ENCODE measurements at places on chromosomes 16 and 17.

DNA sequence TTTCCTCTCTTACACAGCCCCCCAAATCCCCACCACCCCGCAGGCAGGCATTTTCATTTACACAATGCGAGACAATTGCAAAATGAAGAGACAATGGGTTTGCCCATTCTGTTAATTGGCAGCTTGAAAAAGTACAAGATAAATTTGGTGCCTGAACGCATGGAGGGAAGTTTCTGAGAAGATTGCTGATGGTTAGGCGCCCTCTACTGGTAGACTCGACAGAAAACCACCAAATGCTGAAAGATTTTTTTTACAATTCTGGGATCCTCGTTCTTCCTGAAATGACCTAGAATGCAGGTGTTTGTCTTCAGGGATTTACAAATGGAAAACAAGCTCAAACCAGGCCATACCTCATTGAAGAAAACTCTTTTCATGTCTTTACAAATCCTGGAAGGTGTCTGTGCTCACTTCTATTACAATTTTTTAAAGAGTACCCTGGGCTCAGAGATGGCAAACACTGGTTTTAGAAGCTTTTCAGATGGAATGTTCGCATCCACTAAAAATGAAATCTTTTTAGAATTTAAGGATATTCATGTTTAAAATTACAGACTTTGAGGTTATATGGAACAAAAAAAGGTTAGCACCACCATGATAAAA lies 338.5 kb downstream of the PMP22 start:
- peak; percentile 58 for DNase-seq

GRCh38 chr17:5793899-5794298 lies 209.6 kb upstream of the NLRP1 start:
- DNase-seq: no peak

DNA sequence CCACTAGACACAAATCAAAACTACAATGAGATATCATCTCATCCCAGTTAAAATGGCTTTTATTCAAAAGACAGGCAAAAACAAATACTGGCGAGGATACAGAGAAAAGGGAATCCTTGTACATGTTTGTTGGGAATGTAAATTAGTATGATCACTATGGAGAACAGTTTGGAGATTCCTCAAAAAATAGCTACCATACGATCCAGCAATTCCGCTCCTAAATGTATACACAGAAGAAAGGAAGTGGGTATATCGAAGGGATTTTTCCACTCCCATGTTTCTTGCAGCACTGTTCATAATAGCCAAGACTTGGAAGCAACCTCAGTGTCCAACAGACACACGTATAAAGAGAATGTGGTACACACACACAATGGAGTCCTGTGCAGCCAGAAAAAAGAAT lies 35.3 kb downstream of the KATNIP start:
- no peak for DNase-seq

DNA sequence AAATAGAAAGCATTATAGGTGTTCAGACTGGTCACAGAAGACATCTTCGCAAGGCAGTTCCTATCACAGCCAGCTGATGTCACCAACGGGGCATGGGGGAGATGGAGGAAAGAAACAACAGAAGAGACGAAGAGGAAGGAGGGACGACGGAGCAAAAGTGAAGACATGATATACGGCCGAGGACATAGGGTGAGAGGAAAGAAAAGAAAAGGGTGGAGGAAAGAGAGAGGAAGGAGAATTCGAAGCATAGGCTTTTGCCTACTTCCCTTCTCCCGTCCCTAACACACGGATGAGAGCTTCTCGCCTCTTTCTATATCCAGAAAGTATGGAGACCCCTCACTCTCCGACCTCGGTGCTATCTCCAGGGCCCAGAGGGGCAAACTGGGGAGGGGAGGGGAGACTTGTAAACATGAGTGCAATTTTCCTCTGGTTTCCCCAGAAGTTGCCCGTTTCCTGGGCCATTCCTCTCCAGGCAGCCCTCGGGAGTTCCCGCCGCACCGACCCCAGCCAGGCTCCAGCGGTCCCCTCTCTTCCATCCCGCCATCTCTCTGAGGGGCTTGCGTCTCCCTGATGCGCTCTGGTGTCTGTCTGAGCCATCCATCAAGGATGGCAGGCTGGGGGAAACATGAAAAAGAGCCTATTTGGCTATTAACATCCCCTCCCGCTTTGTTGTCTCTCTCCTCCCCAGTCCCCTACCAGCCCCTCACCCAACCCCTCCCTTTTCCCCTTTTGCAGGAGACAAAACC lies 26.0 kb downstream of the COPZ2 start:
- peak; percentile 88 for DNase-seq

GRCh38 chr16:68590201-68590994 lies 51.3 kb downstream of the ZFP90 start:
- DNase-seq: peak; percentile 65

GRCh38 chr16:62035115-62036092 lies 834 bp downstream of the CDH8 start:
- peak; percentile 85 for DNase-seq

GRCh38 chr17:9541718-9542117 lies 33.9 kb downstream of the STX8 start:
- DNase-seq: no peak

GRCh38 chr17:65853816-65854215 lies 292.4 kb upstream of the AXIN2 start:
- DNase-seq: no peak

GRCh38 chr16:4410335-4411075 lies 5.9 kb downstream of the CORO7 start:
- DNase-seq: no peak

DNA sequence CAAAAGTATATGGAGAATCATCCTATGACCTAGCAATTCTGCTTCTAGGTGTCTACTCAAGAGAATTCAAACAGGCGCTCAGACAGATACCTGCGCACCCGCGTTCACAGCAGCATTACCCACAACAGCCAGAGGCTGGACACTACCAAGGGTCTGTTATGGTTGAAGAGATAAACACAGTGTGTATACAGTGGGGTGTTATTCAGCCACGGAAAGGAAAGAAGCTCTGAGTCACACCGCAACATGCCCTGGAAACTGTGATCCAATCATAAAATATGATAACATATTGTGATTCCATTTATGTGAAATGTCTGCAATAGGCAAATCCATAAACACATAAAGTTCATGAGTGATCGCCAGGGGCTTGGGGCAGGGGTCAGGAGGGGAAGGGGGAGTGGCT lies 18.0 kb upstream of the JPH3 start:
- DNase-seq: no peak

DNA sequence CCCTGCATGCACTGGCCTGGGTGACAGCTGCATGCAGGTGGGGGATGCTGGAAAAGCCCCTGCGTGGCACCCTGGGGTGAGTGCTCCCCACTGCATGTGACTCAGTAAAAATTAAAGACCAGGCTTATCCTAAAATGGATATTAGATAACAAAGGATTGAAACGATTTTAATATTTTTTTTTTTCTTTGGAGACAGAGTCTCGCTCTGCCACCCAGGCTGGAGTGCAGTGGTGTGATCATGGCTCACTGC lies 334.9 kb downstream of the C16orf95 start:
- DNase-seq: no peak

- DNase-seq: peak; percentile 3
Observed at GRCh38 chr17:41340494-41340893, 10.1 kb downstream of the KRT33A start.

GRCh38 chr17:9931144-9931741 lies 26.2 kb upstream of the RCVRN start:
- no peak for DNase-seq

DNA sequence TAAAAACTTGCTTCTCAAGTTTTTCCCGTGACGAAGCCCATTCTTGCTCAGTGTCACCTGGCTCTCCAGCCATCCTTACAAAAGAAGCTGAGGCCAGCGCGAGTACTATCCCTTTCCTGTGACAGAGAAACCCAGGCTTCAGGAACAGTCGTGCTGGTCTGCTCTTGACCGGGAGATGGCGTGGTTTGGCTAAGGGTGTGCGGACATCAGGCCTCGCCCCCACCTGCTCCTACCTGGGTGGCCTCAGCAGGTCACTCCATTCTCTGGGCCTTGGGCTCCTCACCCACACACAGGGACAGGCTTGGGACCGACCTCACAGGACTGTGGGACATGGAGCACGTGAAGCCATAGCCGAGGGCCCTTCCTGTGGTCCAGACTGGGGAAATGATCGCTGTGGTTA lies 75.2 kb upstream of the CIBAR2 start:
- DNase-seq: no peak

GRCh38 chr16:31382485-31383161 lies 10.5 kb upstream of the ITGAD start:
- peak; percentile 78 for DNase-seq

All from A673 (cell line).